ENCODE measurements at places on chromosomes 11 and 22. TPM values are rescaled to one million over a fixed set of nuclear protein-coding genes. Genes with fewer than 3 reads are reported as not detected.

The OR52I1 gene
- not detected for total RNA-seq

The RAG1 gene
- total RNA-seq = 0.29 TPM

The GRAP2 gene
- total RNA-seq = not detected

The IFITM10 gene
- total RNA-seq = 1.0 TPM

The ACO2 gene
- 48.5 TPM for total RNA-seq

The DERL3 gene
- total RNA-seq = 0.36 TPM

The PHETA2 gene
- total RNA-seq = not detected

The UPK3A gene
- not detected for total RNA-seq

The MGAT3 gene
- total RNA-seq = 0.38 TPM

The B4GALNT4 gene
- total RNA-seq = 14.5 TPM

The PIH1D2 gene
- total RNA-seq = 0.84 TPM

The PGA5 gene
- total RNA-seq = not detected

The MRGPRX3 gene
- total RNA-seq = not detected

The KCNE3 gene
- not detected for total RNA-seq

The P2RX6 gene
- 0.70 TPM for total RNA-seq

The SMIM35 gene
- total RNA-seq = not detected

The USP28 gene
- 16.3 TPM for total RNA-seq

The SWAP70 gene
- 29.5 TPM for total RNA-seq

The TSSK2 gene
- not detected for total RNA-seq

The SLC37A2 gene
- 0.33 TPM for total RNA-seq

The APOL4 gene
- total RNA-seq = not detected

The PRMT3 gene
- total RNA-seq = 23.1 TPM

The HBG2 gene
- total RNA-seq = not detected

The APOL1 gene
- 9.7 TPM for total RNA-seq

The OR10G8 gene
- total RNA-seq = not detected

Data from A549 treated with RU486 at 1 μM for 4 hours (cell line).